ENCODE measurements at places on chromosomes 12 and 14. TPM values are rescaled to one million over a fixed set of nuclear protein-coding genes. Genes with fewer than 3 reads are reported as not detected.

- DNase-seq = no peak
Observed at GRCh38 chr12:93776581-93777018, 99.4 kb downstream of the CRADD start.

DNA sequence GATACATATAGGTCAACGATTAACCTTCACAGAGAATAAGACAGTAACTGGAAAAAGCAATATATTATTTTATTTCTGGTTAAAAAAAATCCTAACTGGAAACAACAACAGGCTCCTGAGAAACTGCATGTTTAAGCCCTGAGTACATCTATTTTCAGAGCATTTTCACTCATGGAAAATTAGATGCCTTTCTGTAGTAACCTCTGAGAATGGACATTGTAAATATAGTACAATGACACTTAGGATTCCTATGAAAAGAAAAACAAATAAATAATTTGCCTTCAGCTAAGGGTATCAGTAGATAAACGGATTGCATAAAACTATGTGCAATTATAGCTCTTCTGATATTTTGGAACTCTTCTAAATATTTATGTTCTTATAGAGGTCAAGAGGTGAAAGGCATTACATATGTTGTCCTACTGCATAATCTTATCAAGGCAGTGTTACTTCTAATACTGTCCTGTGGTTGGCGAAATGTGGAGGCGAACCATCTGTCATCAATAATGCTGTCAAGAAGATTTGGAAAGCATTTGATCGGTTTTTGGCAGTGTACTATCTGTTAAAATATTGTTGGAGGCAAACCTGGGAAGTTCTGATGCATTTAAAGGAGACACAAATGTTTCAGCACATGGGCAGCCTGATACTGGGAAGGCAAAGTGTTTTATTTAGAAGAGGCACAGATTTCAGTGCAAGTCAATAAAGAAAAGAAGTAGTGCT is 381.8 kb downstream of the BTG1 start:
- no peak for DNase-seq

A2ML1 gene
- not detected for total RNA-seq

DNA sequence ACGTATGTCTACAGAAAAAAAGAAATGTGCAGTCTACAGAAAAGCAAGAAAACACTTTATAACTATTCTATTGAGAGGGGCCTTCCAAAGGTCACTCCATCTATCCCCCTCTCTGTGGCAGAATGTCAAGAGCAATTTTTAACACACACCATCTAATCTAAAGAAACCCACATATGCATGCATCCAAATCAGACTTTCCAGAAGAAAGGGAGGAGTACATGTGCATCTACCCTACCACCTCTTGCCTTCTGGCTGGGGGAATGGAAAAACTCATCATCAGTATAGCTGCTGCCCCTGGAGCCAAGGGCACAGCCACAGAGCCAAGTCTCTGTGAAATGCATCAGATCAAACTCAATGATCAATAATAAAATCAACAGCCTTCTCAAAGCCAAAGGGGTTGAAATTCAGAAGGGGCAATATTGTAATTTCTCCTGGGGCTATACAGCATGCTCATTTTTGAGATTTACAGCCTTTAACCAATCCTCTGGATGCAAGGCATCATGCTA is 63.9 kb downstream of the ANO2 start:
- no peak for DNase-seq

RPGRIP1 gene
- 0.19 TPM for total RNA-seq

GRCh38 chr12:58263816-58264215 is 322.4 kb downstream of the ATP23 start:
- DNase-seq = no peak

GAS2L3 gene
- 11.0 TPM for total RNA-seq

GRCh38 chr14:23621204-23621931 is 14.8 kb upstream of the DHRS2 start:
- no peak for DNase-seq

DNA sequence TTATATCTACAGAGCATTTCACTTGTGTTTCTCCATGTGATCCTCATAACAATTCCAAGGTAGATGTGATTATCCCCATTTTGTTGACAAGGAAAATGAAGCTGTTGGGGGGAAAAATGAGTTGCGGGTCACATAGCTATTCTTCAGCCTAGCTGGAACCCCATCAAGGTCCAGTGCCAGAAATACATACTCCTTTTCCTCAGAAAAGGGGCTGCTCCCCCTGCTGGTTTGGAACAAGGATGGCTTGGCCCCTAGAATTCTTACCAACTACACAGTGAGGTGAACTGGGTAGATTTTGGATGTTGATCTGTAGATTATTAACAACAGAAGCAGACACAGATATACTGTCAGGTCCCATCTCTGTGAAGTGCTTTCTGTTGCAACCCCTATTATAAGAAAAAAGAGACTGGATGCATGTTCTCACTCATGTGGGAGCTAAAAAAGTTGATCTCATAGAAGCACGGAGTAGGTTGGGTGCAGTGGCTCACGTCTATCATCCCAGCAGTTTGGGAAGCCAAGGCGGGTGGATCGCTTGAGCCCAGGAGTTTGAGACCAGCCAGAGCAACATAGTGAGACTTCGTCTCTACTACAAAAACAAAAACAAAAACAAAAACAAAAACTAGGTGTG is 8.9 kb downstream of the IKZF4 start:
- no peak for DNase-seq

GRCh38 chr12:130961921-130962451 is 8.3 kb downstream of the ADGRD1 start:
- DNase-seq = no peak

KRT74 gene
- not detected for total RNA-seq

GRCh38 chr12:90055071-90055470 is 346.4 kb upstream of the ATP2B1 start:
- no peak for DNase-seq

DNA sequence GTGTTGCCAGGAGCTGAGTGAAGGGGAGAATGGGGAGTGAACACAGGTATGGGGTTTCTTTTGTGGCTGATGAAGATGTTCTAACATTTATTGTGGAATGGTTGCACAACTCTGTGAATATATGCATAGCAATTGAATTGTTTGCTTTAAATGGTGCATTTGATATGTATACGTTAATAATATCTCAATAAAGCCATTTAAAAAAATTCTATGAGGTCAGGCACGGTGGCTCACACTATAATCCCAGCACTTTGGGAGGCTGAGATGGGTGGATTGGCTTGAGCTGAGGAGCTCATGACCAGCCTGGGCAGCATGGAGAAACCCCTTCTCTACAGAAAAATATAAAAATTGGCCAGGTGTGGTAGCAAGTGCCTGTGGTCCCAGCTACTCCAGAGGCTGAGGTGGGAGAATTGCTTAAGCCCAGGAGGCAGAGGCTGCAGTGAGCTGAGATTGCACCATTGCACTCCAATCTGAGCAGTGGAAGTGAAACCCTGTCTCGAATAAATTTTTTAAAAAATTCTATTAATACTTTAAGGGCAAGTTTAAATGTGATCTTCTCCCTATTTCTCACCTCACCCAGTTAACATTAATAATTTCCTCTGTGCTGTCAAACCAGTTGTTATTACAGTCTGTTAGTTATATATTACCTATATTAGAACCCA is 65.3 kb downstream of the DENND5B start:
- DNase-seq = no peak

DNA sequence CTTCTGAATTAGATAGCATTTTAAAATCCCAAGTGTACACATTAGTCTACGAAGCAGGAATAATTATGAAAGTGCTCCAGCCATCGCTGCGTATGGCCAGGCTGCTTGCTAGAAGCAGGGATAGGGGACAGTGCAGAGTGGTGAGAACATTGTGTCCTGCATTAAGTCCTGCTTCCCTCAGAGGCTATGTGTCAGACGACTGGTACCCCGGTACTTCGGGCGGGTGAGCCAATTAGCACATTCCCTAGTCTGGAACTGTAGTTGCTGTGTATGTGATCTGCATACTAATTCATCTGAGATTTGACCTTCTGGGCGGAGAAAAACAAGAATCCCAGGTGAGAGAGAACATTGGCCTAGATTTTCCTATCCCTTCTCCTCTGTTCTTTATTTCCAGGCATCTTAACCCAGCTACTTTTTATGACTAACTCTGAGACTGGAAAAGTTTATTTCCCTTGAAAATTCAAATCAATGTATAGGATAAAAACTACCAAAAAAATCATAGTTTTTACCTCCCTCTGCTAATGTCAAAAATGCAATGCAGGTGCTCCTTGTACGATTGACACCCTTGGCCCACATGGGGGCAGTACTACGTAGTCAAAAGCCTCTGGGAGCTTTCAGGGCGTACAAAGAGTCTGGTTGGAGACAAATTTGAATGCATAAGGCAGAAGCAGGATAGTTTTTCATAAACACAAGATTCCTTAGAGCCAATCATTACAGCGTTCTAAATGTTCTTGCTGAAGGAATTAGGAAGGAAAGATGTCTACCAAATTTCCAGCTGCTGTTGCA is 764.3 kb downstream of the NOVA1 start:
- no peak for DNase-seq

KRT83 gene
- not detected for total RNA-seq

- DNase-seq = no peak
Observed at GRCh38 chr12:130879781-130880389, 8.0 kb downstream of the RAN start.

REP15 gene
- 1.3 TPM for total RNA-seq

DNA sequence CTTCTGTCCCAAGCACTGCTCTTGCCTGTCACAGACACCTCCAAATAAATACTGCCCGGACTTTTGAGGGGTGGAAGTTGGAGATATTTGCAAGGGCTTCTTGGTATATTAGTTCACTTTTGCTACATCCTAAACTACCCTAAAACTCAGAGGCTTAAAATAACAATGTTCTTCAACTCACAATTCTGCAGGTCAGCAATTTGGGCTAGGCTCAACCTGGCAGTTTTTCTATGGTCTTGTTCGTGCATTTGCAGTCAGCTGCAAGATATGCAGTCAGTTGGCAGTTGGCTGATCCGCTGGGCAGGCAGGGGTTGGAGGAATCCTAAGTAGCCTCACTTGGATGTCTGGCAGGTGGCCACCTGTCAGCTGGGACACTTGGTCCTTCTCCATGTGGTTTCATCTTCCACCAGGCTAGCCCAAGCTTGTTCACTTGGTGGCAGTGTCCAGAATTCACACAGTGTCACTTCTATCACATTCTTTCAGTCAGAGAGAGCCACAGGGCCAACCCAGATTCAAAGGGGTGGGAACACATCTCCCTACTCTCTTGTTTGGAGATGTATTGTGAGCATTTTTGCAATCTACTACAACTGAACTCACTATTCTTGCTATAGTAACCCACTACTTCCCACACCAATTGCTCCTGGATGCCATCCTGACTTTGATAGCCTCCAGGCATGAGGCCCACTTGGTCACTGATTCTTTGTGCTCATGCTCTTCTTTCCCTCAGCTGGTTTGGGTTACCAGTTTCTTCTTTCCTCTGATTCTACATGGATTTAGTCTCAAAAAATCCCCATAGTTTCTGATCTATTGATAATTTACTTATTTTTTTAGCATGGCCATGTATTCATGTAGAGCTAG is 27.8 kb upstream of the CAPRIN2 start:
- DNase-seq = no peak

- no peak for DNase-seq
Observed at GRCh38 chr14:66105815-66106214, 380.4 kb upstream of the CCDC196 start.

All from omental fat pad (tissue), 4 donors.